Endothelial cell (in vitro differentiated cells): ENCODE measurements at places on chromosomes 16 and 17. TPM values are rescaled to one million over a fixed set of nuclear protein-coding genes. Genes with fewer than 3 reads are reported as not detected.

Gene PDILT
- total RNA-seq: not detected

Gene TMEM92
- total RNA-seq: 28.1 TPM

Gene RAB26
- total RNA-seq: 1.9 TPM

Gene DNAH17
- 1.0 TPM for total RNA-seq

Gene COPZ2
- total RNA-seq: not detected

Gene CDYL2
- total RNA-seq: 26.6 TPM

Gene VTN
- not detected for total RNA-seq

Gene WNK4
- 8.9 TPM for total RNA-seq

Gene PRAC1
- total RNA-seq: not detected

Gene C17orf67
- 1.7 TPM for total RNA-seq

Gene HCRT
- not detected for total RNA-seq

Gene GAS2L2
- 0.10 TPM for total RNA-seq

Gene DPH1
- 27.1 TPM for total RNA-seq

Gene OR1F1
- not detected for total RNA-seq

Gene AIPL1
- not detected for total RNA-seq

- no peak for DNase-seq
Measured at GRCh38 chr16:9062301-9062700, 29.1 kb upstream of the HAPSTR1 start.

- no peak for DNase-seq
Measured at GRCh38 chr17:31907342-31907962, 5.9 kb upstream of the UTP6 start.

- DNase-seq: no peak
Measured at GRCh38 chr16:2204416-2205103, 694 bp upstream of the MLST8 start.

DNA sequence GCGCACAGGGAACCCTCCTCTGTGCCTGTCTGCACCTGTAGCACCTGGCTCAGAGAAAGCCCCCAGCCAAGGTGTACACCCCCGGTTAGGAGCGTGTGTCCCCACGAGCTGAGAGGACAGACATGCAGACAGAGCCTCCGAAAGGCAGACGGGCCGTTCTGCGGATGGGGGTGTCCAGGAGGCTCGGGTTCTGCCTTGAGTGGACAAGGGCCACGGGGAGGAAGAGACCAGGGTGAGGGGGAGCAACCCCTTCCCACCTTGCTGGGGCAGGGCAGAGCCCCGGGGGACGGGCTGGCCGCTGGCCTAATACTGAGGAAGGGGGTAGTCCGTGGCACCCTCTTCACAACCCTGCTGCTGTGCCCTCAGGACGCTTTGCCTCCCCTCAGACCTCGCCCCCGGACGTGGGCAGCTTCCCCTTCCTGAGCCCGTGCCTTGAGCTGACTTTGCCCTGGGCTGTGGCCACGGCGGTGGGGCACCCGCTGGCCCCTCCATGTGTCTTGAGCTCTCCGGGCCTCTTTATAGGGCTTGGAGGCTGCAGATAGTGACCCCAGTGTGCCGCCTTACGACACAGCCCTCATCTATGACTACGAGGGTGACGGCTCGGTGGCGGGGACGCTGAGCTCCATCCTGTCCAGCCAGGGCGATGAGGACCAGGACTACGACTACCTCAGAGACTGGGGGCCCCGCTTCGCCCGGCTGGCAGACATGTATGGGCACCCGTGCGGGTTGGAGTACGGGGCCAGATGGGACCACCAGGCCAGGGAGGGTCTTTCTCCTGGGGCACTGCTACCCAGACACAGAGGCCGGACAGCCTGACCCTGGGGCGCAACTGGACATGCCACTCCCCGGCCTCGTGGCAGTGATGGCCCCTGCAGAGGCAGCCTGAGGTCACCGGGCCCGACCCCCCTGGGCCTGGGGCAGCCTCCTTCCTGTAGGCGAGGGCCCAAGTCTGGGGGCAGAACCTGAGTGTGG lies 5.7 kb downstream of the SLC22A31 start:
- no peak for DNase-seq

GRCh38 chr16:83109490-83110125 lies 482.8 kb downstream of the CDH13 start:
- no peak for DNase-seq

DNA sequence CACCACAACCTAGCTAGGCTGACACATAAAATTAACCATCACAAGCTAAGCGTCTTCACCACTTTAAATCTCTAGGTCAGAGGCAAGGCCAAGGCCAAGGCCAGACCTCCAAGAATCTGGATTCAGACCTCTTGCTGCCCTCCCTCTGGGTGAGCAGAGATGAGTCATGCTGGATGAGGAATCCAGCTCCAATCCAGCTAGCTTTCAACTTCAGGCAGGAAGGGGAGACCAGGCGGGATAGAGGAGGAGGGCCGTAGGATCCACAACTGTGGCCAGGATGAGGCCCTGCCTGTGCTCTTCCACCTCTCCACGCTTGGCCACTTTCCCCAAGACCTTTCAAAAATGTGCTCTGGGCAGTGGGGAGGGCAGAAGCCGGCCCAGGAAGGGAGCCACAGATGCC lies 14.7 kb downstream of the LRRC75A start:
- no peak for DNase-seq

DNA sequence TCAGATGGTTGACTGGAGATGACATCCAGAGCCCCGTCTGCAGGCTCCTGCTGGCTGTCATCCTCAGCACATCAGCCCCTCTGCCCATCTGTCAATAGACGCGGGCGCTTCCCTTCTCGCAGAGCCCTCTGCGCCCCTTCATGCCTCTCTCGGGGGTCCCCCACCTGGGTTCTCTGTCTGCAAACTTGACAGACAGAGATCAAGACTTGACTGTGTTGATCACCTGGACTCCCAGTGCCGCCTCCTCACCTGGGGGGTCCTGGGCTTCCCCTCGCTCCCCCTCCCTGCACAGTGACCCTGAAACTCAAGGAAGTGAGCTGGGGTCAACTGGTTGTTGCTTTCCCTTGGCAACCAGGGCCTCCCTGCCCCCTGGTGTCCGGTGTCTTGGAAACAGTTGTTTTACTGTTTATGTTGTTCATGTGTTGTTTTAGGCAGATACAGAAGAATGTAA lies 31.9 kb downstream of the RNF213 start:
- no peak for DNase-seq

DNA sequence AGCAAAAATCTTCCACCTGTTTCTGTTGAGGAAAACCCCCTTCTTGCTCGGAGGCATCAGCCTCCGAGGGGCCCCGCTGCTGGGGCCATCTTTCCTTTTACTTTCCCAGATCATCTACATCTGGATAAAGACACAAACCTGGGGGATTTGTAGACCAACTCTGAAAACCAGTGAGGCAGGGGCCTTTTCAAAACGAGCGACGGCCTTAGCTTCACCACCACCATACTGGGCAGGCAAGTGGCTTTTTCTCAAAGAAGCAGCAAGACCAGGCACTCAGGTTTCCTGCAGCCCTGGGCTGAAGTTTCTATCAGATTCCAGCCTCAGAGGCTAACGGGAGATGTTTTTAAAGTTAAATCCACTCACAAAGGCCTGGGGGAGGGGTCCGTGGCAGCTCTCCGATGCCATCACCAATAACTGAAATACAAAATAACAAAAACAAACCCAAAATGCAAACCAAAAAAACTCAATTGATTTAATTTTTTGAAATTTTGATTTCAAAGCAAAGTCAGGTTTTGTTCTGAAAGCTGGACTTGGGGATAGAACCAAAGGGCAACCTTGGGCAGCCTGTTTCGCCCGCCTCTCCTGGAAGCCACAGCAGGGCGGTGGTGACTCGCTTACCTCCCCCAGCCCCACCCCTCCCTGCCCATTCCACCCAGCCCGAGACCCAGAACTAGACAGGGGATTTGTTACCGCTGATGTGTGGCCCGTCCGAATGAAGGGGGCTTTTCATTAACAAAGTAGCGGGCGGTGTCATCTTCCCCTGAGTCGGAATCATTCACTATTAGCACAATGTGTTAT lies 55.8 kb downstream of the SALL1 start:
- DNase-seq: no peak

GRCh38 chr17:69625474-69625873 lies 211.0 kb downstream of the MAP2K6 start:
- no peak for DNase-seq

DNA sequence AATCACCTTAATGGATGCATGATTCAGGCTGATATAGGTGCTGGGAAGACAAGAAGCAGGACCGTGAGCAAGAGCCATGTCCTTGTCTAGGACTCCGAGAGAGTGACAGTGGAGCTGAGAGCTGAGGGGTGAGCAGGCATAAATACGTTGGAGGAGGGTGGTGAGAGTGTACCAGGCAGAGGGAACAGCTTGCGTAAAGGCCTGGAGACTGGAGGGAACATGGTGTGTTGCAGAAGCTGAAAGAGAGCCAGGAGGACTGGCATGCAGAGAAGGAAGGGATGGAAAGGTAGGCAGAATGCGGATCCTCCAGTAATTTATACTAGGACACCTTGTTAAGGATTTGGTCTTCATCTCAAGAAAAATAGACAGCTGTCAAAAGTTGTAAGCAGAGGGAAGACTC lies 653.2 kb downstream of the HS3ST4 start:
- DNase-seq: no peak

GRCh38 chr16:11109566-11109965 lies 146.4 kb downstream of the SOCS1 start:
- DNase-seq: no peak

DNA sequence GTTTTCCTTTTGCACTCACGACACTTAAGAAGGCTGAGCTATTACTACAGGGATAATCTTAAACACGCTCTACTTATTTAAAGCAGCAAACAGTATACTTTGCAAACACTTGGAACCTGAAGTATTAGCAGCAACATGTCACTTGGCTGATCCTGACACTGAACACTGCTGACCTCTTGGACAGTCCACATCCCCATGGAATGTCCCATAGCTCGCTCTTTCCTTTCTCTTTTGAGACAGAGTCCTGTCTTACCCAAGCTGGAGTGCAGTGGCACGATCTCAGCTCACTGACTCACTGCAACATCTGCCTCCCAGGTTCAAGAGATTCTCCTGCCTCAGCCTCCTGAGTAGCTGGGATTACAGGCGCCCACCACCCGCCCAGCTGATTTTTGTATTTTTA lies 26.4 kb downstream of the SMYD4 start:
- no peak for DNase-seq

DNA sequence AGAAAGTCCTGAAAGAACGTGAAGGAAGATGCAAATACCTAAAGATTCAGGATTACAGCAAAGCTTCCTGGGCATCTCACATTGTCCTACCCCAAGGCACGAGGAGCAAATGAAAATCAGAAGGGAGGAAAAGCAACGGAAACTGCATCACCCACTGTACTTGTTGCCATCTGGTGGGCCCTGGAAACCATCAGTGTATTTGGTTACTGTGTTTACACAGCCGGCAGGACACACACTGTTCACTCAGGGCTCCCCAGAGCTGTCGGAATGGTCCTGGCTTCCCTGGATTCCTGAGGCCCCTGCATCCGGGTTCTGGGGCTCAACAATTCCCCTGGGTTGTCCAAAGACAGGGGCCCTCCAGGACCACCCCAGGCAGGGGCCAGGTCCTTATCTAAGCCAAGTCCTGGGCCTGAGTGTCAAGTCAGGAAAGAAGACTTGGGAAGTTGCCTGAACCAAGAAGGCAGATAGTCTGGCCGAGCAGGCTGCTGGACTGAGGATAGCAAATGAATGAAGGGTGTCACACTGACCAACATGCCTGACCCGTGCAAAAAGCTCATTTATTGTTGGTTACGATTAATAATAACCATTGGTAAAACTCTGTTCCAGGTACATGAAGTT lies 52.8 kb downstream of the SOX9 start:
- no peak for DNase-seq

GRCh38 chr17:6427279-6427781 lies 7.6 kb downstream of the AIPL1 start:
- DNase-seq: no peak

DNA sequence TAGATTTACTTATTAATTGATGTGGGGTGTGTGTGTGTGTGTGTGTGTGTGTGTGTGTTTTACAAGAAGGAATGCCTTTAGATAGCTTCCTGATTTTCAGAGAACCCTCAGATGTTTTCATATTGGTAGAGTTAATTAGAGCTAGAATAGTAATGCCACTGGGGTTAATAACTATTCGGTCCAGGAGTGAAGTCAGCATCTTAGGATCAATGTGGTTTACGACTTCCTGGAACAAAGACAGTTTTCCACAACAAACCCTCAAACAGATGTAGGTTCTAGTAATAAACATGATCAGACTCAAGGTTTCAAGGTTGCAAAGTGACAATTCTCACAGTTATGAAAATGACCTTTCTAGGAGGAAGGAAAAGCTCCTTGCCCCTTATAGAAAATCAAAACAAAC lies 12.2 kb upstream of the SLC52A1 start:
- DNase-seq: no peak

GRCh38 chr17:16288860-16289571 lies 64.3 kb downstream of the CENPV start:
- DNase-seq: no peak

- no peak for DNase-seq
Measured at GRCh38 chr17:8366231-8366630, 10.3 kb downstream of the KRABD2 start.

DNA sequence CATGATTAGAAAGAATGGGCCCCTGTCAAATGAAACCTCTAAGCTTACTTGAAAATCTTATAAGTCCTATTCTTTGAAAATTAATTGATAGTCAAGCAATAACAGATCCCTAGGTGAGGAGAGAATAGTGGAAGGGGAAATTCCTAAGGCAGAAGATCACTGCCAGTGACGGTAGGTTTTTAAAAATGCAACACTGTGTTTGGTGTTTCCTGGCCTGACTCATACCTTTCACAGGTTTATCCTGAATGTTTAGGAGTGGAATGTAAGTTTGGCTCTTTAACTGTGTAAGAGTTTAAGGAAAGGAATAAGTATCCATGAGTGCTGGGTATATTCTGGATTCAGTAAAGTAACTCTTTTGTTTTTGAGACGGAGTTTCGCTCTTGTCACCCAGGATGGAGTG lies 23.8 kb downstream of the HAPSTR1 start:
- no peak for DNase-seq

DNA sequence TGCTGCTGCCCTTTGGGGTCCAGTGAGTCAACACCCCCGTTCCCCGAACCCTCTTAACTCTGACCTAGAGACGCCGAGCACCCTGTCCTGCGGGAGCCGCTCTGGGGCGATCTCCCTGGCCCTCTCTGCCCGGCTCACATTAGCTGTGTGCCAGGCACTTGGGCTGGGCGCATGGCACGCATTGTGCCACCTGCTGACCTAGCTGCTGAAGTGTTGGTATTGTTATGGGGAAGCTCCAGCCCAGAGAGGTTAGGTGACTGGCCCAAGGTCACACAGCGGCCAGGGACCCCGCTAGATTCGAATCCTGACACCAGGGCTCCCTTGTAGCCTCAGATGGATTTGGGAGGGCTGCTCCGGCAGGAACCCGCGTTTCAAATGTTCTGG lies 1.1 kb downstream of the HSD17B1 start:
- DNase-seq: no peak

- DNase-seq: no peak
Measured at GRCh38 chr17:55740511-55741355, 10.1 kb upstream of the PCTP start.

- DNase-seq: no peak
Measured at GRCh38 chr17:10612957-10613744, 44.0 kb downstream of the MYH3 start.

DNA sequence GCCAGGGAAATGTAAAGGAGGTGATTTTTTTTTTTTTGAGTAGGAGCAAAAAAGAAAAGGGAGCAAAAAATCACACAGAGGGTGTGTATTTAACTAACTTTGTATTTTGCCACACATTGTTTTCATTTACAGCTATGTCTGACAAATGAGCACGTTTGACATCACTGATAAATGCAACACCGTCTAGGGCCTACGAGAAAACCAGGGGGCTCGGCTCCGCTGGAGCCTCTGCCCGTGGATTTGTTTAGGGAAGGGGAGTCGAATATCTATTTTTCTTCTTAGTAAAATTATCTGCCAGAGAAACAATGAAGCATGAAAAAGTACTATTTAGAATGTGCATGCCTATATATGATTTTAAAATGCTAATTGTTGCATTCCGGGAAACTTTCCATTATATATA lies 6.8 kb downstream of the MAF start:
- DNase-seq: no peak
